ENCODE measurements at places on chromosomes 16 and 17.

DNA sequence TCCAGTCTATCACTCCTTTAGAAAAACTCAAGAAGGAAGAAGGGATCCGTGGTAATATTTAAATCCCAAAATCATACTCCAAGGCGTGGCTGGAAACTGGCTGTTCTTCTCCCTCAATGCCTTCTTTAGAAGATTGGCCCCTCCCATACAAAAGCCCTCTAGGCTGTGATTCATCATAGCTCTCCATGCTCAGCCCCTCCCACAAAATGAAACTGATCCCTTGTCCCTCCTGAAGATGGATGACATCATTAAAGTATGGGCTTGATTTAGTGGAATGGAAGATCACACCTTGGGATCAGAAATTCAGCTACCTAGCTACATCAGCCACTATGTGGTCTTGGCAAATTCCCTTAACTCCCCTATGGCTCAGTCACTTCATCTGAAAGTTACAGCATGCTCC lies 4.1 kb downstream of the GRIN2A start:
- DNase-seq = no peak

- DNase-seq = no peak
Measured at GRCh38 chr16:19874026-19874425, 10.6 kb downstream of the GPRC5B start.

DNA sequence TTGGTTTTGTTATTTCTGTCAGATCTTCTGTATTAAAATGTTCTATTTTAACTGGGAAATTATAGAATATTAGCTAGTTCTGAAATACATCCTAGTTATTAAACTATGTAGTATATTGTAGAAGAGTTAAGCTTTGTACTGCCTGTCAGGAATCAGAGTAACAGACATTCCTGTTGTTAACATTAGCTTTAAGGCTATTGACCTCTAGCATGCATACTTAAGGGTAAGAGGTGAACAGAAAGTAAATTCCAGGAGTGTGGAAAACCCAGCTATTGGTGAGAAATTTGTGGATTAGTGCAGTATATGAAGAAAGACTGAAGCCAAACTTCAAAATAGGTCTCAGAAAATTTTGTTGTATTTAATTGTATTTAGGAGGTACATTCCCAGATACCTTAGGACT lies 111.3 kb downstream of the CHD9 start:
- no peak for DNase-seq

- DNase-seq = no peak
Measured at GRCh38 chr16:20404637-20405036, at the start of gene PDILT. PDILT (minus strand) TSS chr16:20404737; CDS start chr16:20399300, 5,437 bp downstream.

- DNase-seq = no peak
Measured at GRCh38 chr16:47073223-47074155, 70.3 kb downstream of the NETO2 start.

GRCh38 chr16:86103320-86103719 lies 204.4 kb downstream of the IRF8 start:
- DNase-seq = no peak

GRCh38 chr16:29821643-29822115 lies 1.4 kb downstream of the MVP start:
- DNase-seq = no peak

DNA sequence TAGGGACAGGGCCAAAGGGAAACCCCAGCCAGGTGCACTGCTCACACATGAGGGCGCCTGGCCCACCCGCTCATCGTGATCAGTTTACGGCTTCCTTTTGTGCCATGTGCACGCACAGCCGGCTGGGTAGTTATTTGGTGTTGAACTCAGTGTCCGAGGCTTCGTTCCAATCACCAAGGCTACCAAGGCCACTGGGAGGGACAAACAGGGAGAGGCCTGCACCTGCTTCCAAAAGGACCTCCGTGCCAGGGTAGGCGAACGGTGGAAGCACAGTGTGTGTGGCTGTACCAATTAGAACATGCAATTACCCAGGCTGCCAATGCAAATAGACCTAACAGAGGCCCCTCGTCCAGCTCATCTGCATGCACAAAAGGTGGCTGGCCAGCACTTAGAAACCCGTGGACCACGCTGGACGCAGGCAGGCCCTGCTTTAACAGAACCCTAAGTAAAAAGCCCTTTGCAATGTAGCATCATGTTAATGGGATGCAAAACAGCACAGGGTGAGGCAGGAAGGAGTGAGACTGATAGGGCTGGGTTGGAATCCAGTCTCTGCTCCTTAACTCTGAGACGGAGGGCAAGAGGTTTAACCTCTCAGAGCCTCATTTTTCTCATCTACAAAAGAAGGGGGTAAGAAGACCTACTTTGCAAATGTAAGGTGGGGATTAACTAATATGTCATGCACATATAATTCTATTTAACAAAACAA lies 204.0 kb downstream of the XYLT1 start:
- DNase-seq = no peak

DNA sequence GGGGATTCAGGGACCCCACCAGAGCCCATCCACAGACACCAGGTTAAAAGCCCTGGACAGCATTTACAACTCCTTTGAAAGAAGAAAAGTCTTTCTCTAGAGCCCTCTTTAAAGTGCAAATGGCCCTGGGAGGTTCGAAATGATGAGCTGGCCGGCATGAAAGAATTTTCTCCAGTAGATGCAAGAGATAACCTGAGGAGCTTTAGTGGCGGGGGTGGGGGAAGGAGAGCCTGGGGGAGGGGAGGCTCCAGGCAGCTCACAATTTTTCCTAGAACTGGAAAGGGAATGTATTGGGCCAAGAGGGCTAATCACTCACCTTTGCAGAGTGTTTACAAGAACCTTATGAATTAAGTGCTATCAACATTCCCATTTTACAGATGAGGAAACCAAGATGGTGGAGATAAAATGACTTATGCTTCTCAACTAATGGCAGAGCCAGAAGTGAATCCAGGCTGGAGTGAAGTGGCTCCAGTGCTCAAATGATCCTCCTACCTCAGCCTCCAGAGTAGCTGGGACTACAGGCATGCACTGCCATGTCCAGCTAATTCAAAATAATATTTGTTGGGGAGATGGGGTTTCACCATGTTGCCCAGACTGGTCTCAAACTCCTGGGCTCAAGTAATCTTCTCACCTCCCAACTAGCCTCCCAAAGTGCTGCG lies 4.2 kb upstream of the CDH1 start:
- DNase-seq = no peak

GRCh38 chr17:43034894-43035293 lies 9.9 kb downstream of the RND2 start:
- no peak for DNase-seq

- no peak for DNase-seq
Measured at GRCh38 chr16:55091213-55091870, 160.7 kb downstream of the IRX5 start.

- no peak for DNase-seq
Measured at GRCh38 chr16:27745348-27745747, 195.4 kb downstream of the KATNIP start.

DNA sequence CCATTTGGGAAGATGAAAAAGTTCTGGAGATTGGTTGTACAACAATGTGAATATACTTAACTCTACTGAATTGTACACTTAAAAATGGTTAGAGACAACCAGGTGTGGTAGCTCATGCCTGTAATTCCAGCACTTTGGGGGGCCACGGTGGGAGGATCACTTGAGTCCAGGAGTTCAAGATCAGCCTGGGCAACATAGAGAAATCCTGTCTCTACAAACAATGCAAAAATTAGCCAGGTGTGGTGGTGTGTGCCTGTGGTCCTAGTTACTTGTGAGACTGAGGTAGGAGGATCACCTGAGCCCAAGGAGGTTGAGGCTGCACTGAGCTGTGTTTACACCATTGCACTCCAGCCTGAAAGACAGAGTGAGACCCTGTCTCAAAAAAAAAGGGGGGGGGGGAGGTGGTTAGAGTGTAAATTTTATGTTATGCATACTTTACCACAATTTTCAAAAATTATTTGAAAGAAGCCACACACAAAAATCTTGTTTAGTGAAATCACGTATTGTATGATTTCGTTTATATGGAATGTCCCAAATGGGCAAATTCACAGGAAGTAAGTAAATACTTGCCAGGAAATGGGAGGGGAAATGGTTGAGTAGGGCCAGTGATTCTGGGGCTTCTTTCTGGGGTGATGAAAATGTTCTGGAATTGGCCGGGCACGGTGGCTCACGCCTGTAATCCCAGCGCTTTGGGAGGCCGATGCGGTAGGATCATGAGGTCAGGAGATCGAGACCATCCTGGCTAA lies 37.1 kb upstream of the AMZ2 start:
- no peak for DNase-seq

- DNase-seq = no peak
Measured at GRCh38 chr16:10946308-10946707, 1.9 kb downstream of the CLEC16A start.

DNA sequence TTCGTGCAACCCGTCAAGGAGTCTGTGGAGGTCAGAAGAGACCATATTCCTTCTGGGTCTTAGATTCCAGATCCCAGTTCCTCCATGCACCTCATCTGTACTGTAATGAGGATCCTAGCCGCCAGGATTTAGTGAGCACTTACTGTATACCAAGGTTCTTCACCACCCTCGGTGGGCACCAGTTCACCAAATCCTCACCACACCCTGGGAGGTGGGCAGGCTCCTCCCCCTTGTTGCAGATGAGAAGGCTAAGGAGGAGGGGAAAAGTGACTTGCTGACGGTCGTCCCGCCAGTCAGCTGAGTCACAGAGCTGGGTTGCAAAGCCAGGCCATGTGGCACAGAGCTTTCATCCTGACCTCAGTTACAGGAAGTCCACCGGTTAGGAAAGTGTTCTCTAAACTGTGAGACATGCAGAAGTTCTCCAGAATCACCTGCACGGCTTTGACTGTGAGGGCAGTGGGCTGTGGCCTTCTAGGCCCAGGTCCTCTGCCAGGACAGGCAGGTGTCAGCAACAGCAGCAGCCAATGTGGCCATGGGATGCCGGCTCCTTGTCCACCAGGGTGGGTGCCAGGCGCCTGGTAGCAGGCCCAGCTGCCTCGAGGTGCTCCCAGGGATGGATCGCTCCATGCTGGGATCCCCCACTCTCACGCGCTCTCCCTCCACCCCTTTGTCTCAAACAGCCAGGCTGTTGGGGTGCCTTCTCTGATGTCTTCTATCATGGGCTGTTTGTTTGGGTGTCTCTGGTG lies 240.3 kb upstream of the GSE1 start:
- no peak for DNase-seq

DNA sequence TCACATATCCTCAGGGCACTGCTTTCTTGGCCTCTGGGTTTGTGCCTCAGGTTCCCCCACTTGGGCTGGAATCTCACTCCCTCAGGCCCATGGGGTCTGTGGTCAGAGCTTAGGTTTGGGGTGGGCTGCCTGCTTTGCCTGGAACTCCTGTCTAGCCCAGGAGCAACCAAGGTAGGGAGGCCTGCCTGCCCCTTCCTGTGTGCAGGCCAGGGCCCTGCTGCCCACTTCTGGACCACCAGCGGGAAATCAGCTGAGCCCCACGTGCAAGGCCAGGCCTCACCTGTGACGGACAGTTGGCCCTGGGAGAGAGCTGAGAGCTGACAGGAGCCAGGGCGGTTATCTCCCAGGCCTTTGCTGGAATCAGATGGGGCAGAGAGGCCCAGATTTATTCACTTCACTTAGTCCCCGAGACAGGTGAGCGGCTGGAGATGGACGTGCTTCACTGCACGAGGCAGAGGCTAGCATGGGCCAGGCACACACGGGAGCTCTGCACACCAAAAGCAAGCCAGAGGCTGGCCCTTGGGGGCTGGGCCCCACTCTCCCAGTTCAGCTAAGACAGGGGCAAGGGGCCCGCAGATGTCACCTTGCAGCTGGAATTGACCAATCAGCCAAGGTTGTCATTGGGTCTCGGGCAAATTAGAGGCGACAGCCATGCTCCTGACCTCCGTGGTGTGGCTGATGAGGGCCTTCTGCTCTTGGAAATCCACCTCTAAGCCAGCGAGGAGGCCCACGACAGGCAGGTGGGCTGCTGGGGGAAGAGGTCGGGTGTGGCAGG lies 49.9 kb upstream of the DOC2B start:
- DNase-seq = no peak

DNA sequence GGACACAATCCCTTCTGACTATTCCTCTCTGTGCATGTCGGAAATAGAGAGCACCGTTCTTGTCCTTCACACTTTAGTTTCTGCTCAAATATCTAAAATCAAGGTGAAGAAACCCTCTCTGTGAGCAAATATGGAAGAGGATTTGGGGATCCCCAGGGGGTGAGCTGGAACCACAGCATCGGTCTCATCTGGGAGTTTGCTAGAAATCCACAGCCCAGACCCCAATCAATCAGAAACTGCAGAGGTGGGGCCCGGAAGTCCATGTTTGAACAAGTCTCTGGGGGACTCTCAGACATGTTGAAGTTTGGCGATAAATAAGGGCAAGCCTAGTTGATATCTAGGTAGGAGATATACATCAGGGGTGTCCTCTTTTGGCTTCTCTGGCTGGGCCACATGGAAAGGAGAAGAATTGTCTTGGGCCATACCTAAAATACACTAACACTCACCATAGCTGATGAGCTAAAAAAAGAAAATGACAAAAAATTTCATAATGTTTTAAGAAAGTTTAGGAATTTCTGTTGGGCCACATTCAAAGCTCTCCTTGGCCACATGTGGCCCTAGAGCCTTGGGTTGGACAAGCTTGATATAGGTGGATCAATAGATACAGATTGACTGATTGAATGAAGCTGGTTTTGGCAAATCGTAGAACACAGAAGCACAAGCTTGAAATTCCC lies 168.0 kb upstream of the FOXF1 start:
- DNase-seq = no peak

DNA sequence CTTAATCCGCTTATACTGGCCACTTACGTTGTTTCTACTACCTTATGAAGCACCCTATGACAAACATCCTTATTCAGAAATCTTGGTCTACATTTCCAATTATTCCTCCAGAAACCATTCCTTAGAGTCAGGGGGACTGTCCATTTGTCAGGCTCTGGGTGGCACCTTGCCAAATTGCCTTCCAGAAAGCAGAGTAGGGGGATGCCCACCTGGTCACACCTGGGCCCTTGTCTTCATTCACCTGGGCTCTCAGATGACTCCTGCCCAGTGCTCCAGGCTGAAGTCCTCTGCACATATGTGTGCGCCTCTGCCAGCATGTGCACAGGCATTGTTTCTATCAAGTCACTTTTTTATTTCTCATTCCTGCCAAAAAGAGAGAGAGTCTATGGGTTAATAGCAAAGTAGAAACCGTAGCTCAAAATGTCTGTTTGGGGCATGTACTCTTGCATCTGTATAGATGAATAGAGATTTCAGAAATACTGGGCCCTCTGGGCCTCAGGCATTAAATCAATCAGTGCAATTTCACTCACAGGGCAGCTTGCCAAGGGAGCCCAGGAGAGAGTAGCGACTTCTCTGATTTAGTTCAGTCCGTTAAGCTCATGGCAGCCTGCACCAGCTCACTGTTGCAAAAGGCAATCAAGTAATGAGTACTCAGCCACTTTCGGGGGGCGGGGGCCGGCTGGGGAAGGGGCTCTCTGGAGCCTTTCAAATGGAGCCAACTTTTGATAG lies 104.7 kb downstream of the SOCS1 start:
- DNase-seq = no peak

DNA sequence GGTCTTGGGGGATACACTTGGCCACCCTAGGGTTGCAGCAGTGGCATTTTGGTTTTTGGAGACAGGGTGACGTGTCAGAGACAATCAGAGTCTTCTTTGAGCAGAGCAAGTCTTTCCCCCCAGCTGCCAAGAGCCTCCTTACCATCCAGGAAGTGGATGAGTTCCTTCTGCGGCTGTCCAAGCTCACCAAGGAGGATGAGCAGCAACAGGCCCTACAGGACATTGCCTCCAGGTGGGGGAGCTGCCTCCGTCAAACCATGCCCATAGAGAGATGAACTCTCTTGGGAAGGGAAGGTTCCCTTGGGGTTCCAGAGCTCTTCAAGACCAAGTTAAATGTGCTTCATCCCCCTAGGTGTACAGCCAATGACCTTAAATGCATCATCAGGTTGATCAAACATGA lies 11.3 kb downstream of the LIG3 start:
- no peak for DNase-seq

Measured in cortex of kidney (tissue), 1 donor.